ENCODE measurements at places on chromosomes 2 and 18.

- no peak for DNase-seq
Measured at GRCh38 chr2:127348426-127349000, 39.3 kb downstream of the MAP3K2 start.

DNA sequence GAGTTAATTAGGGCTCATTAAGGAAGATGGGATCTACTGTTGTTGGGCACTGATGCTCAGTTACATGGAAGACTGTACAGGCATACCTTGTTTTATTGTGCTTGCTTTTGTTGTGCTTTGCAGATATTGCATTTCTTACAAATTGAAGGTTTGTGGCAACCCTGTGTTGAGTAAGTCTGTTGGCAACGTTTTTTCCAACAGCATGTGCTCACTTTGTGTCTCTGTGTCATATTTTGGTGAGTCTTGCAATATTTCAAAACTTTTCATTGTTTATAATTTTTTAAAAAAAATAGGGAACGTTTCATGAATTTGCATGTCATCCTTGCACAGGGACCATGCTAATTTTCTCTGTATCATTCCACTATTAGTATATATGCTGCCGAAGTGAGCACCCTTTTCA is 15.6 kb downstream of the PHLPP1 start:
- DNase-seq: no peak

- DNase-seq: no peak
Measured at GRCh38 chr18:10536280-10536679, 10.5 kb downstream of the NAPG start.

DNA sequence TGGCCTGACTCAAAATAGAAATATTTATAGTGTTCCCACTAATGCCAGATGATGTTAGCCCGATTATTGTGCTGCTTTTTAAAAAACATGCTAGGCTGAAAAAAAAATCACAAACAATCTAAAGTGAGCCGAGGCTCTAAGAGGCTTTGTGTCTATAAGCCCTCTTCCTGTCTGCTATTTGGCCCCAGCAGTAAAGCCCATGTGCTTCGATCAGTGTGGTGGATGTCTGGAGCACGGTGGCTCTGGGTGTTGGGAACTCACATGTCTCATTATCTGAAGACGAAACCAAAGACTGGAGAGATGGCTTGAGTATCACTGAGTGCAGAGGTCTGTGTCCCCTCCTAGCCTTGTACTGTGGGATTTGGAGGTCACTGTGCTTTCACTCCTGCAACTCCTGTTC is 55.1 kb downstream of the INO80C start:
- DNase-seq: no peak

- no peak for DNase-seq
Measured at GRCh38 chr2:181566334-181567032, 90.4 kb downstream of the CERKL start.

DNA sequence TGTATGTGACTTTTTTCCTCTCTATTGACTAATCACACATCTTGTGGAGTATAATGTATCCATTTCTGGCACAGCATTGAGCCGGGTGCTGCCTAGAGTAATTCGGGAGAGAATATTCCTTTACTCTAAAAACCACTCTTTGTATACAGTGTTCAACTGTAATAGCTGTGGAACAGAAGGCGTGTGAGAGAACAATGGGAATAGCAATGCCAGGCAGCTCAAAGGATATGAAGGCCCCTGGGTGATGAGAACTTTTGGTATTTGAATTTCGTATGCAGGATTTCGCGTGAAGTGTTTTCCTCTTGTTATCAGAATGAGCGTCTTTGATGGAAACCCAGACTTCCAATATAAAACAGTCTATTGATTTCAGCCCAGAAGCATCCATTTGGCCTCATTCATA is 84.6 kb upstream of the MAP3K20 start:
- DNase-seq: no peak

GRCh38 chr2:10226038-10226724 is 76.5 kb upstream of the HPCAL1 start:
- DNase-seq: no peak

DNA sequence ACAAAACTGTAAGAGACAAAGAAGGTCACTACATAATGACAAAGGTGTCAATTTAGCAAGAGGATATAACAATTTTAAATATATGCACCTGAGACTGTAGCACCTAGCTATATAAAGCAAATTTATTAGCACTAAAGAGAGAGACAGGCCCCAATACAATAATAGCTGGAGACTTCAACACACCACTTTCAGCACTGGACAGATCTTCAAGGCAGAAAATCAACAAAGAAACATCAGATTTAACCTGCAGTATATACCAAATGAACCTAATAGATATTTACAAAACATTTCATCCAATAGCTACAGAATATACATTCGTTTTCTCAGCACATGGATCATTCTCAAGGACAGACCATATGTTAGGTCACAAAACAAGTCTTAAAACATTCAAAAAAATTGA is 14.7 kb downstream of the MC2R start:
- no peak for DNase-seq

GRCh38 chr18:13285874-13286273 is 67.3 kb downstream of the LDLRAD4 start:
- no peak for DNase-seq

DNA sequence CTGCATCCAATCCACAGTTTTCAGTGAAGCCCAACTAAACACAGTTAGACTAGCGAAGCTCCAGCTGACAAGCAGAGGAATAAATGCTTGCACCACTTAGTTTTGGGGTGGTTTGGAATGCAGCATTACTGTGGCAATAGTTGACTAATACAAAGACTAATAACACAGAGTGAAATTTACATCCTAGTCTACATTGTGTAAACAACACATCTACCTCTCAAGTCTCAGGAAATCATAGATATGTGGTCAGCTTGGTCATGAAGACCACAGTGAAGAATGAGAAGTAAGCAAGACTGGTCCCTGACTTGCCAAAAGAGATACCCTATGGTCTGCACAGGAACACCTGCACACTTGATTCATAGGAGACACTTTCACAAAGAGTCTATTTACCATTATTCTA is 155.1 kb upstream of the TANK start:
- no peak for DNase-seq

DNA sequence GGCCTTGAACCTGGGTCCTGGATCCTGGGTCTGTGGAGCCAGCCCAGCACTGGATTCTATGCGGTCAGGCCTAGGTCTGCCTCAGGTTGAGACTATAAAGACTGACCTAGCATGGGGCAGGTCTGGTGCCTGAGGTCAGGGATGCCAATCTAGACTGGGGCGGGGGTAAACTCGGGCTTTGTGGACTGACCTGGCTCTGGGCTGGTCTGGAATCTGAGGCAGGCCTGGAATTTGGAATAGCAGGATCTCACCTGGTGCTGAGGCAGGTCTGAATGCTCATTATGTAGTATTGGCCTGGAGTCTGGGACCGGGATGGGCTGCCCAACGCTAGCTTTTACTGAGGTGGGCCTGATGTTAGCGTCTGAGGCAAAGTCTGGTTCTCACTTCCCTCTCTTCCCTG is 256.0 kb downstream of the KIAA1328 start:
- DNase-seq: no peak

DNA sequence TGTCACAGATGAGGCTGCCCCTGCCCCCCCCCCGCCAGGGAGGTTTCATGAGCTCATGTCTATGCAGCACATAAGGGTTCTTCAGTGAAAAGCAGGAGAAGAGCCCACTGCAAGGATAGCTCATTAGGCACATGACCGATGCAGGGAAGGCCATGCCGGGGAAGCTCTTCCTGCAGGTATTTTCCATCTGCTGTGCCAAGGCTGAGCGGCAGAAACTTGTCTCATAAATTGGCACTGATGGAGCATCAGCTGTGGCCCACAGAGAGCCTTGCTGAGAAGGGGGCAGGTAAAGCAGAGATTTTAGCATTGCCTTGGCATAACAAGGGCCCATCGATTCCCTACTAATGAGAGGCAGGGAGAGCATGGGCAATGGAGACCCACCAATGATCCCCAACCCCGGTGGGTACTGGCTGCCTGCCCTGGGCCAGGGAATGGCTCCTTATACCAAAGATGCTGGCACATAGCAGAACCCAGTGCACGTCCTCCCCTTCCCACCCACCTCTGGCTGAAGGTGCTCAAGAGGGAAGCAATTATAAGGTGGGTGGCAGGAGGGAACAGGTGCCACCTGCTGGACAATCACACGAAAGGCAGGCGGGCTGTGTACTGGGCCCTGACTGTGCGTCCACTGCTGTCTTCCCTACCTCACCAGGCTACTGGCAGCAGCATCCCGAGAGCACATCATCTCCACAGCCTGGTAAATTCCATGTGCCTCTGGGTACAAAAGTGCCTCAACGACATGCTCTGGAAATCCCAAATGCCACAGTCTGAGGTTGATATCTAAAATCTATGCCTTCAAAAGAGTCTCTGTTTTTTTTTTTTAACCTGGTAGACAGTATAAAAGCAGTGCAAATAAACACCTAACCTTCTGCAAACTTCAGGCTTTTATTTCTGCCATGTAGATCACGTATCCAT is 41.4 kb downstream of the STEAP3 start:
- peak; percentile 33 for DNase-seq

- DNase-seq: no peak
Measured at GRCh38 chr2:38634684-38635083, 31.2 kb upstream of the GALM start.

DNA sequence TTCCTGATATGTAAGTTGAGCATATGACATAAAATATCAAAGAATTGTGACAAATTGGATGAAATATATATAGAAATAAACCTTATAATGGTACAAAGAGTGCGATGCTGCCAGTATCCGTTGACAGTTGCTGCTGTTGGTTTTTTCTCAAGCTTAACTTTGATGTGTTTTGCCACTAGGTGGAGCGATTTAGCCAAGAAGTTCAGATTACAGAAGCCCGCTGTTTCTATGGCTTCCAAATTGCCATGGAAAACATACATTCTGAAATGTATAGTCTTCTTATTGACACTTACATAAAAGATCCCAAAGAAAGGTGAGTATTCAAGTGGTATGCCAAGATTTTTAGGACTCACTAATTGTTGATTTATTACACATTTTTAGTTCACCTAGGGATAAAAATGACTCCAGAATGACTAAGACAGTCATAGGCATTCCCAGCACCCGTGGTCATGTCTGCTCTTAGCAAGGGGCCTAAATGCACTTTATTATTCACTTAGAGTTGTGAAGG is 2.1 kb downstream of the RRM2 start:
- peak; percentile 82 for DNase-seq

- no peak for DNase-seq
Measured at GRCh38 chr2:195730912-195731311, 73.9 kb downstream of the SLC39A10 start.

- DNase-seq: no peak
Measured at GRCh38 chr18:49697049-49697448, 116.3 kb downstream of the ACAA2 start.

DNA sequence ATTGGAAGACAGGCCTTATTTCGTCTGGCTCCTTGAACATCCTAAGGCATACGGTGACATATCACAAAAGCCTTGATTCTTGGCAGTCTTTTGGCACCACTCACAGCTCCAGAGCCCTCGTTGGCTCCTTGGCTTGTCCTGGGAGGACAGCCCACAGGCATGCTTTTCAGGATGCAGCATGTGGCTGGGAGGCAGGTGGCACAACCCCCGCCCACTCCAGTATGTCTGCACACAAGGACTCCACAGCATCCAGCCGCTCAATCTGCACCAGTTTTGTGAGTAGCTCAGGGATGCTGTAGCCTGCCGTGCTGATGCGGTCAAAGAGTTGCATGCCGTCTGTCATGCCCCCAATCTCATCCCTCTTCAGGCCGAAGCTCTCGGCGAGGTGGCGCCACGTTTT is 92.3 kb downstream of the EDAR start:
- no peak for DNase-seq

- no peak for DNase-seq
Measured at GRCh38 chr2:145044491-145044890, 524.6 kb upstream of the ZEB2 start.

- DNase-seq: no peak
Measured at GRCh38 chr2:111168528-111169239, 48.0 kb downstream of the BCL2L11 start.

DNA sequence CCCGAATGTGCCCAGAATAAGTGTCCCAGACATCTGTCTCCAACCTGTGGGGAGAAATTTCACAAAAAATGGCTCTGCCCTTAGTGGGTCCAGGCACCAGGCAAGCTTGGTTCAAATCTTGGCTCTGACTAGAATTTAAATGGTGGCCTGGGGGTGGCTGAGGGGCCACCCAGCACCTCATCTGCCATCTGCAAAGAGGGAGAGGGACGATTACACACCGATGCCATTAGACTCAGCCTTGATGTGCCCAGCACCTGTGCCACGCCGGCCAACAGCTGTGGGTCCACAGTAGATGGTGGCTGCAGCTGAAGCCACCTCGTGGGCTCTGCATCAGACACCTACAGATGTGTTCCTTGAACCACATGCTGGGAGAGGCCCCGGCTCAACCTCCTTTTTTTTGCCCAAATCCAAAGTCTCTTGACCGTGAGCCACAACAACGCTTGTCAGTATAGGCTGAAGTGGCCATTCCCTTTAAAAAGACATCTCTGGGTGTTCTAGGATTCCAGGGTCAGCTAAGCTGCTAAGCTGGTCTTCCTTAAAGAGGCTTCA is 222.0 kb upstream of the RAB6C start:
- no peak for DNase-seq

- DNase-seq: no peak
Measured at GRCh38 chr2:120787822-120788700, 52.4 kb downstream of the GLI2 start.

- no peak for DNase-seq
Measured at GRCh38 chr2:154361276-154361675, 337.2 kb upstream of the KCNJ3 start.

DNA sequence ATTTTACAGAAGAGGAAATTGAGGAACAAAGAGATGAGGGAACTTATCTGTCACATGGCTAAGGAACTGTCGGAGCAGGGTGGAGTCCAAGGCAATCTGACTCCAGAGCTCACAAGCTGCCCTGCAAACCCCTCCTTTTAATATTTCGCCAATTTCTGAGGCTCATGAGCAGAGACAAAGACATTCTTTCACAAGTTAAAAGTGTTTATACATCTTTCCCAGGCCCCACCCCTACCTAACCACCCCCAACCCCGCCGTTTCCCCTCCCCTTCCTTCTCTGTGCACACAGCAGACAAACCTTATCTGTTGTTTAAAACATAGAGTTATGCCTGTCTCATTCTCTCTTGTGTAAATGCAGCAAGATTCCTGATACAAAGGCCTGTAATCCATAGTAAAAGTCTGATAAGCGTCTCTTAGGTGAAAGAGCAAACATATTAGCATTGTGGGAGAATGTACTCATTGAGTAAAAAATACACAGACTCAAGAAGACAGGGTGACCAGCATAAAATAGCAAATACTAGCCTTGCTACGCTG is 44.3 kb downstream of the EPHA4 start:
- no peak for DNase-seq

- DNase-seq: no peak
Measured at GRCh38 chr18:75088622-75089211, 120.2 kb downstream of the PTGR3 start.

All from NCI-H446 (cell line).